Ascending aorta (tissue), 2 donors: ENCODE measurements at places on chromosomes 3 and 15. TPM values are rescaled to one million over a fixed set of nuclear protein-coding genes. Genes with fewer than 3 reads are reported as not detected.
A peak's percentile ranks its signal among the peaks of the same experiment; 100 is the strongest.

- no peak overlapping the region for H3K27ac ChIP-seq
- H3K27me3 ChIP-seq, result no peaks in the 10 kb centered on the region
- no peak overlapping the region for H3K4me3 ChIP-seq
- H3K36me3 ChIP-seq, result no peaks in the 10 kb centered on the region
- DNase-seq, result no peak
- no peaks in the 10 kb centered on the region for H3K4me1 ChIP-seq
Measured at GRCh38 chr3:76700323-76700722, 339.6 kb upstream of the ROBO2 start.

DNA sequence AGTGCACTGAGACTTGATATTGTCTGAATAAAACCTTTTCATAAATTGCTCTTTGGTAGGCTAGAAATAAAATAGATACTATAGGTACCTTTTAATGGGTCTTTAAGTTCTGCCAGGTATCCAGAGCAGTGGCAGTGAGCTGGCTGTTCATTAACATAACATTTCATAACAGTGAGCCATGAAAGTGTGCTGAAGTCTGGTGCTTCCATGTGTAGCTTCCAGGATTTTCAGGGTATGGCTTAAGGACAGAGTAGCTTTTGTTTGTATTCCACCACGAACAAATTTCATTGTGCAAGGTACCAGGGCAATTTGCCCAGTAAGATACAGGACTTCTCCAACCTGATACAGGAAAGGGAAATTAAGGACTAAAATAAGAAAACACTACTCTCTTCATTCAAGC is 124.7 kb upstream of the NANOGP8 start:
- H3K27ac ChIP-seq, result no peak overlapping the region
- DNase-seq, result no peak
- H3K4me1 ChIP-seq, result no peaks in the 10 kb centered on the region
- no peak overlapping the region for H3K4me3 ChIP-seq
- H3K36me3 ChIP-seq, result no peaks in the 10 kb centered on the region
- no peaks in the 10 kb centered on the region for H3K27me3 ChIP-seq

GRCh38 chr15:31489281-31489680 is 162.6 kb downstream of the KLF13 start:
- H3K36me3 ChIP-seq, result no peaks in the 10 kb centered on the region
- H3K27me3 ChIP-seq, result no peaks in the 10 kb centered on the region
- H3K4me1 ChIP-seq, result peaks cover 10% of the 10 kb centered on the region
- DNase-seq, result no peak
- peak overlapping the region; percentile 81 for H3K27ac ChIP-seq
- no peak overlapping the region for H3K4me3 ChIP-seq

GRCh38 chr3:18047052-18047451 is 304.6 kb upstream of the TBC1D5 start:
- no peaks in the 10 kb centered on the region for H3K36me3 ChIP-seq
- H3K27me3 ChIP-seq, result no peaks in the 10 kb centered on the region
- H3K4me1 ChIP-seq, result no peaks in the 10 kb centered on the region
- no peak overlapping the region for H3K4me3 ChIP-seq
- H3K27ac ChIP-seq, result no peak overlapping the region
- DNase-seq, result no peak

DNA sequence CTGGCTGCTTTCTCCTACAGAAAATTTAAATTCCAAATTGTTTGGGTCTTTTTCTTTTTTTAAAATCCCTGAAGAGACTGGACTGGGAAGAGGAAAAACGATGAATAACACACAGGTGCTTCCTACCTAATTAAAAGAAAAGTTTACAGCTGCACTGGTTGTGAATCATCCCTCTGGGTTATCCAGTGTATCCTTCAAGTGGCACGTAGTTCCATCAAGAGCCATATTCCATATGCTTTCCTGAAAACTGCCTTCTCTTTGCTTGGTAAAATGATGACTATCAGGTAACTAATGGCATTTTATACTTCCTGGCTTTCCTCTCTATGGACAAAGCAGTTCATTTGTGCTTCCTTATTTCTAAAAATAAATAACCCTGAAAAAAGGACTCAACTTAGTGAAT is 123.2 kb downstream of the MAGI1 start:
- H3K4me3 ChIP-seq, result no peak overlapping the region
- no peaks in the 10 kb centered on the region for H3K27me3 ChIP-seq
- no peaks in the 10 kb centered on the region for H3K4me1 ChIP-seq
- no peaks in the 10 kb centered on the region for H3K36me3 ChIP-seq
- no peak for DNase-seq

- no peak for DNase-seq
- no peaks in the 10 kb centered on the region for H3K27me3 ChIP-seq
- no peaks in the 10 kb centered on the region for H3K4me1 ChIP-seq
- no peak overlapping the region for H3K4me3 ChIP-seq
- no peak overlapping the region for H3K27ac ChIP-seq
Measured at GRCh38 chr3:46228260-46229242, 13.7 kb upstream of the CCR3 start.

GRCh38 chr3:40847551-40847992 is 322.8 kb downstream of the ZNF621 start:
- H3K27ac ChIP-seq, result no peak overlapping the region
- no peaks in the 10 kb centered on the region for H3K36me3 ChIP-seq
- H3K27me3 ChIP-seq, result no peaks in the 10 kb centered on the region
- no peak for DNase-seq

GRCh38 chr3:143634991-143635390 is 213.3 kb downstream of the SLC9A9 start:
- DNase-seq, result no peak
- no peak overlapping the region for H3K27ac ChIP-seq
- no peaks in the 10 kb centered on the region for H3K27me3 ChIP-seq
- no peaks in the 10 kb centered on the region for H3K36me3 ChIP-seq
- H3K4me3 ChIP-seq, result no peak overlapping the region

DNA sequence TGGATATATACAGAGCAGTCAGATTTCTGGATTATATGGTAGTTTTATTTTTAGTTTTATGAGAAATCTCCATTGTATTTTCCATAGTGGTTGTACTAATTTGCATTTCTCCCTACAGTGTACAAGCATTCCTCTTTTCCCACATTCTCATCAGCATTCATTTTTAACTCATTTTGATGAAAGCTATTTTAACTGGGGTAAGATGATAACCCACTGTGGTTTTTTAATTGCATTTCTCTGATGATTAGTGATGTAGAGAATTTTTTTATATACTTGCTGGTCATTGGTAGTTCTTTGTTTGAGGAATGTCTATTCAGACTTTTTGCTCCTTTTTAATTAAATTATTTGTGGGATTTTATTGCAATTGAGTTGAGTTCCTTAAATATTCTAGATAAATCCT is 903.6 kb downstream of the DIPK2A start:
- no peak overlapping the region for H3K27ac ChIP-seq
- H3K27me3 ChIP-seq, result no peaks in the 10 kb centered on the region
- H3K4me3 ChIP-seq, result no peak overlapping the region
- no peaks in the 10 kb centered on the region for H3K4me1 ChIP-seq
- H3K36me3 ChIP-seq, result no peaks in the 10 kb centered on the region

DNA sequence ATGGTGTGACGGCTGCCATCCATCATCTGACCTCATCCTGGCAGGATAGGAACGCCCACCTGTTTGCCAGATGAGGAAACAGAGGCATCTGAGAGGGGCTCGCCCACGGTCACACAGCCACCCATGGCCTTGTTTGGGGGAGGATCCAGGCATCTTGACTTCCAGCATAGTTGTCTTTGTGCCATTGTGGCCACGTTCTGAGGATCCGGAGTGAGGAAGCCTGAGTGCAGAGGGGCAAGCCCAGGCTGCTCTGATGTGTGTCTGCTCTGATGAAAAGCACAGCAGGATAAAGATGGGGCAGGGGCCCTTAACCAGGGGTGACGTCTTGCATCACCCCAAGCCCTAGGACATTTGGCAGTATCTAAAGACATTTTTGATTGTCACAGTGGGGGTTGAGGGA is 58.7 kb downstream of the FGD5 start:
- peaks cover 5% of the 10 kb centered on the region for H3K4me1 ChIP-seq
- H3K36me3 ChIP-seq, result no peaks in the 10 kb centered on the region
- DNase-seq, result no peak
- H3K27ac ChIP-seq, result peak overlapping the region; percentile 63

DNA sequence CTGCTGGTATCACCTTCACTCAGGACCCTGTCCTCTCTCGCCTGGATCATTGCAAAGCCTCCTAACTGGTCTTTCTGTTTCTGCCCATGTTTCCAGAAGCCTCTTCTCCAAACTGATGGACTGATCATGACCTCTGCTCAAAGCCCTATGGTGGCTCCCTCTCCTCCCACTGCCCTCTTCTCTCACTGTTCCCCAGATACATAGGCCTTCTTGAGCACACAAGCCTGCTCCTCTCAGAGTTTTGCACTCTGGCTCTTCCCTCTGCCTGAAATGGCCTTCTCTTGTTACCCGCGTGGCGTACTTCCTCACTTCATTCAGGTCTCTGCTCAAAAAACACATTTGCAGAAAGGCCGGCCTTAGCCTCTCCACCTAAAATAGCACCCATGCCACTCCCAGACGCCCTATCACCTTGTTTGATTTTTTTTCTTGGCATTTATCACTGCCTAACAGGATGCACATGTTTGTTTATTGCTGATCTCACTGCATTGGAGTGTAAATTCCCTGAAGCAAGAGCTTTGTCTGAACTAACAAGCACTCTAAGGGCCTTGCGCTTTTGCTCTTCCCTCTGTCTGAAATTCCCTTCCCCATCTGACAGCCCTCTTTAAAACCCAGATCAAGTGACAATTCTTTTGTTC is 1.4 kb upstream of the ETFA start:
- no peaks in the 10 kb centered on the region for H3K36me3 ChIP-seq
- no peaks in the 10 kb centered on the region for H3K27me3 ChIP-seq
- peak overlapping the region; percentile 33 for H3K27ac ChIP-seq
- no peak overlapping the region for H3K4me3 ChIP-seq
- no peak for DNase-seq

DNA sequence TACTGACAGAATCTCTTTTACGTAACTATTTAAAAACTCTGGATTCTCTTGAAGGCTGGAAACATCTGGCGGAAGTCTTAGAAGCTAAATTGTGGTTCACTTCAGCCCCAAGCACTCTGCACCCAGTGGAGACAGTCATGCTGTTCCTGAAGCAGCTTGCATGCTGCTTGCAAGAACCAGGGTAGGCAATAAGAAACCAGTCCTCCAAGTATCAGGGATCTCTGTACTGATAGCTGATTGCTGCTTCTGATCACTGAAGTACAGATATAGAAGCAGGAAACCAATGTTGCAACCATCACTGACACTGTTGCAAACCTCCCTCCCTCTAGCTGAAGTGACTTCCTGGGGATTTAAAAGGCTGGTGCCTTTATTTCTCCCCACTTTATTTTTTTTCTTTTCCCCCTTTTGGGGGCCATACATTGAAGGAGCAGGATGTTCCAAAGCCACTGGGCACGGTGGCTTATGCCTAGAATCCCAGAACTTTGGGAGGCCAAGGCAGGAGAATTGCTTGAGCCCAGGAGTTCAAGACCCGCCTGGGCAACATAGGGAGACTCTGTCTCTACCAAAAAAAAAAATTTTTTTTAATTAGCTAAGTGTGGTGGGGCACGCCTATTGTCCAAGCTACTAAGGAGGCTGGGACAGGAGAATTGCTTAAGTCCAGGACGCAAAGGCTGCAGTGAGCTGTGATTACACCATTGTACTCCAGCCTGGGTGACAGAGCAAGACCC is 15.3 kb downstream of the SPCS1 start:
- no peaks in the 10 kb centered on the region for H3K27me3 ChIP-seq
- H3K27ac ChIP-seq, result no peak overlapping the region
- no peak for DNase-seq

DNA sequence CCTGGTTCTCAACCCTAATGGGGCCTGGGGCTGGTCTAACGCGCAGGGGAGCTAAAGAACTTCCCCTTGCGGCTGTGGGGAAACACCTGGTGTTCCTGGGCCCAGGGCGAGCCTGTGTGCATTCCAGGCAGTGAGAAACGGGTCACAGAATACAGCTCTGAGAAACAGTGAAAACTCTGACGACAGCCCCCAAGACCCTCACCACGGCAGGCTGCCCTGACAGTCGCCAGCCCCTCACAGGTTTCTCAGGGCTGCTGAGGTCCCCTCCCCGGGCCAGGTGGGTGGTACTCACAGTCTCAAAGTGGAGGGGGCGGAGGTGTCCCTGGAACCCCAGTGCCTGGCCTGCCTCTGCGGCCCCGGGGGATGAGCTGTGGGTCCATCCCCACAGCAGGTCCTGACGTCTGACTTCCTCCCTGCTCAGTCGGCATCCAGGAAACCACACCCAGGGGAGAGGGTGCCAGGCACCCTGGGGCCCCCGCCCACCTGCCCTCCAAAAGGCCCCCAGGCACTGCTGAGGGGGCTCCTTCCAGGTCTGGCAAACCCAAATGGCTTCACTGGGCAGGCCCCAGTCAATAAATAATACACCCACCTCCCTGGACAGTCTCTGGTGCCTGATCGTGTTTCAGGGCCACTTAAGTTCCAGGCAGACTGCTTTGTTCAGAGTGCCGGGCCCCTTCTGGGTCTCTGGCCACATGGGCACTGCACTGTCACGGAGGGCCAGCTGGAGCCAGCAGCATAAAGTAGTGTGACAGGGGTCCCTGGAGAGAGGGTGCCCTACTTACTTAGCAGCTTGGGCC is 57.7 kb downstream of the IQSEC1 start:
- peak overlapping the region; percentile 72 for H3K27ac ChIP-seq
- peak; percentile 78 for DNase-seq
- peak overlapping the region; percentile 37 for H3K4me3 ChIP-seq
- peaks cover 33% of the 10 kb centered on the region for H3K4me1 ChIP-seq
- H3K36me3 ChIP-seq, result no peaks in the 10 kb centered on the region
- no peaks in the 10 kb centered on the region for H3K27me3 ChIP-seq

DNA sequence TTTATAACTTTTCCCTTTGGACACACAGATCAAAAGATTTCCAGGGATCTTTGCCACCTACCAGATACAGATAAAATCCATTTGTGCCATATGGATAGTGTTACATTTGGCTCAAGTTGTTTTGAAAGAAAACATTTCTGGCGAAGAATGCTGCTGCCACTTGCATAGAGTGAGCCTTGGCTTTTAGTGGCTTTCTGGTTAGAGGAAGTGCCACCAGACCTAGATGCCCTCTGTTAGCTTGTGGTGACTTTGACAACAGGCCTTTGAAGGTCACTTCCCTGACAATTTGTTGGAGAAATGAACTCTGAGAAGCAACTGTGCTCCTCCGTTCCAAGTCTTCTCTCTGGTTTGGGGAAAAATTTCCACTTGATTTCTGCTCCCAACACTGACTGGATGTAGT is 158.0 kb downstream of the CHST2 start:
- H3K4me1 ChIP-seq, result no peaks in the 10 kb centered on the region
- no peaks in the 10 kb centered on the region for H3K27me3 ChIP-seq
- H3K4me3 ChIP-seq, result no peak overlapping the region
- H3K36me3 ChIP-seq, result no peaks in the 10 kb centered on the region
- DNase-seq, result no peak
- H3K27ac ChIP-seq, result no peak overlapping the region

SLC4A7 gene
- 11.0 TPM for total RNA-seq

INSYN1 gene
- total RNA-seq, result 13.0 TPM

PLCH1 gene
- not detected for total RNA-seq

DNAJA4 gene
- 3.5 TPM for total RNA-seq

ROPN1 gene
- not detected for total RNA-seq
